ENCODE measurements at places on chromosomes 3 and 15. TPM values are rescaled to one million over a fixed set of nuclear protein-coding genes. Genes with fewer than 3 reads are reported as not detected.

- DNase-seq = no peak
Observed at GRCh38 chr3:159645874-159646273, 342.8 kb upstream of the IL12A start.

- DNase-seq = no peak
Observed at GRCh38 chr3:23206366-23206765, 3.2 kb downstream of the UBE2E2 start.

DNA sequence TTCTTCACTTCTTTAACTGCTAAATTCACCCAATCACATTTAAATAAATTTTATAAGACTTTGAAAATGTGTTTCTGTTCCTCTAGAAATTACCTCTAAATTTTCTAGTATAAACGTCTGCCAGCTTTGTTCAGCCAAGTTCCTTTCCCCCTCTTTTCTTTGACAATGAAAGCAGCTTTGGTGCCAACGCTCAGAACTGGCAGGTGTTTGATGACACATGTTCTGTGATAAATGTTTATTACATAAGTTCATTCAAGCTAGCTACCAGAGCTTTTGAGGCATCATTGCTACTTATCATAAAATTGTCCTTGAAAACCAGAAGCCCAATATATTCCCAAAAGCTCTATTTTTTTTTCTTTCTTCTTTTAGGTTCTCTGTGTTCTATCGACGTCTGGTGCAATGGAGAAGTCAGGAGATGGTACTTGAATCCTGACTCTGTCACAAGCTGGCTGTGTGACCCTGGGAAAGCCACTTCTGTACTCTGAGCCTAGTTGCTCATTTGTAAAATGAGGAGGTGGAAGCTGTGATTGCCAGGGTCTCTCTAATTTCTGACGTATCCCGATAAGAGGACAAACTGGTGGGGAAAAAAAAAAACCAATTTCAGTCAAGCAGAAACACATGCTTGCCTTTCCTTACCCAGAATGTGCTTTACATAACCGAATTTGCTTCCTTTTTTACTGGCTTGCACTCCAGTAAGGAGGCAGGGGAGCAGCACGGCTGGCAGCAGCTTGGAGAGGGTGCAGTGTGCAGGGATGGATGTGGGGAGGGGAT is 187.1 kb upstream of the LPP start:
- no peak for DNase-seq

- DNase-seq = no peak
Observed at GRCh38 chr15:67852418-67852817, 12.6 kb upstream of the RNU6-1 start.

- no peak for DNase-seq
Observed at GRCh38 chr3:27486336-27486735, 2.2 kb upstream of the SLC4A7 start.

GRCh38 chr3:100910986-100911385 is 82.2 kb downstream of the ABI3BP start:
- no peak for DNase-seq

DNA sequence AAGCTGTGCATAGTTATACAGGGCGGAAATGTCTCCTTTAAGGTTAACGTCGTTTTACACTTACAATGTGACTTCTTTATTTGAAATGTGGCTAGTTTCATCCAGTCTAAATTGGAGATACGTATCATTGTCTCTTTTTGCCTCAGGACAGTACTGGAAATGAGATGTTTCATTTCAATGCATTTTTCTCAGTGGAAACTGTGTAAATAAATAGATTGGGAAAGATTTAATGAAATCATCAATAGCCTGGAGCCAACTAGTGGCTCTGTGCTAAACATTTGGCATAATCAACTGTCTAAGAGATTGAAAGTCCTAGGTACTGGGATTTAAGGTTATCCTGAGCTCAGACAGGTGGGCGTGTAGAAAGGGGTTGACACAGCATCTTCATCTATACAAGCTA is 691.5 kb upstream of the CCDC54 start:
- no peak for DNase-seq

DNA sequence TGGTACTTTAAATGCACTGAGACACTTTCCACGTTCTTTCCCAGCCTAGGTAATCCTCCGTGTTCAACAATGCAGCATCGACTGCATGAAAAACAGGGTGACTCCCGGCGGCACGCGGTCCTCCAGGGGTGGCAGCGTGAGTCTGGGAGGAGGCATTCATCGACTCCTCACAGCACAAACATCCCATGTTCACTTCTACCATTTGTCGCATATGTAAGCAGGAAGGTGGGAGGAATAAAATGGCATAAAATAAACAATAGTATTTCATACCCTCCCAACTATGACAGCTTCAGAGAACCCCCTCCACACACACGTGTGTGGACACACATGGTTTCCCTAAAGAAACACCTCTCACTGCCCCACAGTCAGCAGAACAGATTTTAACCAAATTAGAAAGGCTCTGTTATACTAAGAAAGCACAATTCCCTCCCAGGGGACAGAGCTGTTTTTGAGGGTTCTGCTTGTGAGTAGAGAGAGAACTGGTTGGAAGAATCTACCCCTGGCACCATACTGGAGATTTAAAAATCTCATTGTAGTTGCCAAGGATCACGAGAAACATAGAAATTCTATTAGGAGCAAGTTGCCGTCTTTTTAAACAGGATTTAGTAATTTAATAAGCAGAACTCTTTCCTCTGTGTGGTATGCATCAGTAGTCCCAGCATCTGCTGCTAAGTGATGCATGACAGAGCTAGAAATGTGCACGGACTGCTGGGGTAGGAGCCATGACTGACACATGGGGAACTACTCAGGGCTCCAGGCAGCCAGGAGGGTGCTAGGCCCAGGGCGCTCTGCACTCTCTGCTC is 6.0 kb downstream of the FAM43A start:
- no peak for DNase-seq

- no peak for DNase-seq
Observed at GRCh38 chr3:120879411-120879810, 28.6 kb upstream of the STXBP5L start.

DNA sequence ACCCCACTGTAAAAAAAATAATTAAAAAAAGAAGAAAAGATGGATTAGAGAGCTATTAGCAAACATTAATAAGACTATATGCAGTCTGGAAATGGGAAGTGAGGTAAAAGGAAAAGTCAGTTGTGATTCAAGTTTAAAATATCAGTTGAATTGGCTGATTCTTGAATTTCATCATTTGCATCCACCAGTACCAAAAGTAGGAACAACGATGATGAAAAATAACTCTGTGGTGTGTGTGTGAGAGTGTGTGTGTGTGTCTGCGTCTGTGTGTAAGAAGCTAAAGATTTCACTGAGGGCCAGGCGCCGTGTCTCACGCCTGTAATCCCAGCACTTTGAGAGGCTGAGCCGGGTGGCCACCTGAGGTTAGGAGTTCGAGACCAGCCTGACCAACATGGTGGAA is 56.0 kb upstream of the SLC4A7 start:
- DNase-seq = peak; percentile 45

DNA sequence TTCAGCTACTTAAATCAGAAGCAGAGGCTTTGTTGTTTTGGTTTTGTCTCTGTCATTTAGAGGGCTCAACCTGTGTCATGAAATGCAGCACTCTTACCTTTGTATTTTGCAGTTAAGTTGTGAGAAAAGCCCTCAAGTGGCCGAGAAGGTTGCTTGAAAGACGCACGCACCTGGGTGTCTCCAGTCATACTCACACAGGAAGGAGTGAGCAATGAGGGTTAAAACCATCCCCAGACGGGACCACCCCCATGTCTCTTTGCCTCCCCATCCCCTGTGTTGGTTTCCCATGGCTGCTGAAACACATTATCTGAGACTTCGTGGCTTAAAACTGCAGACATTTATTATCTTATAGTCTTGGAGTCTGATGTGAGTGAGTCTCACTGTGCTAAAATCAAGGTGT is 376.1 kb upstream of the CFAP20DC start:
- no peak for DNase-seq

GRCh38 chr15:83099290-83099689 is 8.2 kb upstream of the TM6SF1 start:
- DNase-seq = no peak

DNA sequence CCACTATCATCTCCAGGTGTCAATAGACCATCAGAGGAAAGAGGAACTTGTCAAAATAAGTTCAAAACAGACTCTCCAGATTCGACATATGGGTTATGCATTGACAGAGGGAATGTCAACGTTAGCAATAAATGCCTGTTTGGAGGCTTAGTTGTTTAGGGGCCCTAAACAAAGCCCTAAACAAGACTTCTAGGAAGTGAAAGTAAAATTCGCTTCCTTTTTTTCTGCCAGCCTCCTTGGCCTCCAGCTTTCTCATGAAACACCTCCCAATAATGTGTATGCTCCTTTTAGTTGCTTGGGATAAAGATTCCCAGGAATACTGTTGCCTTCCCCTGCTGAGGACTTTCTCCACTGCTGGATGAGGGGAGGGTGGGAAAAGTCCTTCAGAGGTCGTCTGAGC is 70.9 kb upstream of the ARNT2 start:
- DNase-seq = no peak

DNA sequence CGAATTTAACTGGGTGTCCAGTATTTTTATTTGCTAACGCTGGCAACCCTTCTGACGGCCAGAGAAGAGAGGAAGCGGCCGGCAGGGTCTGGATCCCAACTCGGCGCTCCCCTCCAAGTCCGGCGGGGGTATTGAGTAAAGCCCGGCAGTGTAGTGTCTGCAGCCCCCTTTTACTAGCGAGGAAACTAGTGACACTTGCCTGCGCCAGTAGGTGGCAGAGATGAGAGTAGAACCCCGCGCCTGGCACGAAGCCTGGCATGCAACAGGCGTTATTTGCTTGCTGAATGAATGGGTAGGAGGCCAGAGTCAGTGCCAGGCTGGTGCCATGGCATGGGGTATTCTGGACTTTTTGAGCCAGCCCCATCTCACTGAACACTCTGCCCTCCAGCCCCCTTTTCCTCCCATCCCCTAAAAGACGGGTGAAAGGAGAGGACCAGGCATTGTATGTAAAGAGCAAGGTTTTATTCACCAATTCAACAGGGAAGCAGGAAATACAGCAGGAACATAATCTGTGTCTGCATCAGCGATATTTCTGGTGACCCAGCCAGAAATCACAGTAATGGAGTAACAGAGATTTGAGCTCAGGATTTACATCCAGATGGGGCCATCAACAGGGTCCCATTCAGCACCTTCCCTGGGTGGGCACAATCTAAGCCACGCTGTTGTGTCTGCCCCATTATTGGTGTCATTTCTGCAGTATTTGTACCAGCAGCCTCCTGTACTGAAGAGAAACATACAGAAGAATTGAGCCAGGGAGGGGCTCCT is 788 bp upstream of the WDR73 start:
- peak; percentile 64 for DNase-seq

DNA sequence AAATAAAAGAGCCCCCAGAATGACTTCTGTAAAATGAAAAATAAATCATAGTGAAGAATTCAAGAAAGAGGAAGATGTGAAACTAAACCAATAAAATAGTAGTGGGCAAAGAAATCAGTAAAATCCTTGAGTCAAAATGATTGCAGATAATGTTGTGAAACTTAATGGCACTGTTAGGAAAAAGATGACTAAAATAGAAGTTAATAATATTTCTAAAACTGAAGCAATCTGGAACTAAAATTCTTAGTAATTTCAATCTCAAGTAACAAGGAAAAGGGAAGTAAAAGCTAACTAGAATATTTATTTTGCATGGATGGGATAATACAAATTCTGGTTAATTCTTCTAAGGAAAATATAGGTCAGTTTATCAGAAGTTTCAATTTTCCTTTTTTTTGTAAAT is 84.6 kb downstream of the TMCO5A start:
- DNase-seq = peak; percentile 24

DNA sequence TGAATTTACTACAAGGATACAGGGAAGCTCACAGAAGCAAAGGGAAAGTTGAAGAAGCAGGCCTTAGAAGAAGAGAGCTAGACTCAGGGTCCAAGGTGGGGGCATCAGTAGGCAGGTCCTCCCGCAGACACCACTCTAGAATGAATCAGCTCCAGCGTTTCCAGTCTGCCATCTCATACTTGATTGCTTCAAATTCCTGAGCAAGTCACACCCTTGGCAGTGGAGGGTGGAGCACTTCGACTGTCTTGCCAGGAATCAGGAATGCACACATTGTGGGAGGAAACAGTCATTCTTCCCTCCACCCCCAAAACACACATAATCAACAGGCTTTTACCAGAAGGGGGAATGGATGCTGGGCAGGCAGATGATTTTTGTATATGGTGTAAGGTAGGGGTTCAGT is 78.5 kb downstream of the CHCHD6 start:
- no peak for DNase-seq

Gene PEX11A
- polyA plus RNA-seq = 0.84 TPM

Gene MCTP2
- 7.4 TPM for polyA plus RNA-seq

Gene OSBPL10
- polyA plus RNA-seq = not detected

Gene SOX14
- polyA plus RNA-seq = not detected

Gene H1-8
- not detected for polyA plus RNA-seq
